Heart left ventricle (tissue), 16 donors: ENCODE measurements at places on chromosomes 2 and 18. TPM values are rescaled to one million over a fixed set of nuclear protein-coding genes. Genes with fewer than 3 reads are reported as not detected.

GRCh38 chr2:181984814-181985631 is 630 bp upstream of the PPP1R1C start:
- DNase-seq: no peak
- peak overlapping the region; percentile 48 for H3K4me3 ChIP-seq
- H3K4me1 ChIP-seq: peaks cover 20% of the 10 kb centered on the region
- H3K27ac ChIP-seq: peak overlapping the region; percentile 75
- no peaks in the 10 kb centered on the region for H3K27me3 ChIP-seq
- H3K36me3 ChIP-seq: no peaks in the 10 kb centered on the region

DNA sequence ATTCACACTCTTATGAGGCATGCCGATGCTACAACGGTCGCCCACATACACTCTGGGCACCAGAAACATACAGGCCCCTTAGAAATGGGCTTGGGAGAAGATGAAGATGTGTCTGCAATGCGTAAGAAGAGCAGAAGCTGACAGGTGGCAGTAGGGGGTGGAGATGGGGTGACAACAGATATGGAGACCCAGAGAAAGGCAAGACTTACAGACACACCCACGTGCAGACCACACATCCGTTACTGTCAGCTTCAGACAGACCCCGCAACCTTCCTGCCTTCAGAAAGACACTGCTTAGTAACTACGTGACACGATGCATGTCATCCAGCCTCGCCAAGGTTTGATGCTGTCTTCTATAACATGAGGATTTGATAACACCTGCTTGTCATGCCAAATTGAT is 89.5 kb downstream of the ZFP36L2 start:
- H3K27ac ChIP-seq: peak overlapping the region; percentile 40
- DNase-seq: peak; percentile 26
- H3K4me1 ChIP-seq: peaks cover 89% of the 10 kb centered on the region
- H3K36me3 ChIP-seq: no peaks in the 10 kb centered on the region
- no peak overlapping the region for H3K4me3 ChIP-seq
- H3K27me3 ChIP-seq: no peaks in the 10 kb centered on the region

DNA sequence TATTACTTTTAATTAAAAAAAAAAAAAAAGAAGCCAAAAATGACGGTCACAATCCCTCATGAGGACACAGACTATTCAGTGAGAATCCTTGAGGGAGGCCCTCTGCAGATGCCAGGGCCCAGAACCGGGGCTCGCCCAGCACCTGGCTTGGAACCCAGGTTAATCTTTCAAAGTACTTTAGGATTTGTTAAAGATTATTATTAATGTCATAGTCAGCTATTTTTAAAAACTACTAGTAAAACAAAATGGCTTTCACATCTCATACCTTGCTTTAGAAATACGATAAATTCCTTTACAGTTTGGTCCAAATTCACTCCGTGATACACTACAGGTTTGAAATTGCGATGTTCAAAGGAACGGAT is 27.1 kb downstream of the C2orf76 start:
- no peak overlapping the region for H3K27ac ChIP-seq
- no peak overlapping the region for H3K4me3 ChIP-seq
- no peaks in the 10 kb centered on the region for H3K36me3 ChIP-seq
- DNase-seq: no peak
- H3K27me3 ChIP-seq: no peaks in the 10 kb centered on the region

DNA sequence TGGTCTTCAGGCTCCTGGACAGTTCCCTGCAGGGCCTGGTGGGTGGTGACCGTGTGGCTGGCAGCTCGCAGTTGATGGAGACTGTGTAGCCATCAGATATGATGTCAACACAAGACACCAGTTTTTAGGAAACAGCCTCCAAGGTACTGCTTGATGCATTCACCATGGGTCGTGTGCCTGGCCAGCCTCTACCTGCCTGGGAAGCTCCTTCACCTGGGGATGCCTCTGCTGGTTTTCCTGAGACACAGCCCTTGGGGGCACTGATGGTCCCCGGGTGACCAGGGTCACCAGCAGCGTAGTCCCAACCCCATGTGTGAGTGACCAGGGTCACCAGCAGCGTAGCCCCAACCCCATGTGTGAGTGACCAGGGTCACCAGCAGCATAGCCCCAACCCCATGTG is 33.6 kb upstream of the KCNG2 start:
- DNase-seq: no peak
- no peaks in the 10 kb centered on the region for H3K27me3 ChIP-seq
- no peak overlapping the region for H3K27ac ChIP-seq
- H3K4me3 ChIP-seq: no peak overlapping the region
- H3K4me1 ChIP-seq: no peaks in the 10 kb centered on the region

DNA sequence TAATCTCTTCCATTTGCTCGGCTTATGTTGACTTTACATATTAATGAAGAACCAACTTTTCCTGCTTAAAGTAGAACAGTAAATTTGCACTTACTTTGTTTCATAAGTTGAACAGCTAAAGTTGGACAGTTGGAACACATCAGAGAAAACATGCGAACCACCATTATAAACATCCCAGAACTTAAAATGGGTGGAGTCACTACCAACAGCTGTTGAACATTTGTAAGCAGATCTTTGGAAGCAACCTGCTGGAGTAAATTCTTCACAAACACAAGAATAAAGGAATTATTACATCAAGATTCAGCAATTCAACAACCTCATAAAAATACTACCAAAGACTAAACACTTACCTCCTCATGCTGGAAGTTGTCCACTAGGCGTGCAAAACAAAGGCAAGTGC is 96.4 kb upstream of the DNER start:
- H3K36me3 ChIP-seq: peaks cover 100% of the 10 kb centered on the region
- H3K4me1 ChIP-seq: peaks cover 4% of the 10 kb centered on the region
- H3K4me3 ChIP-seq: no peak overlapping the region

GRCh38 chr2:223095207-223095606 is 43.2 kb downstream of the KCNE4 start:
- no peaks in the 10 kb centered on the region for H3K27me3 ChIP-seq
- H3K27ac ChIP-seq: no peak overlapping the region
- H3K4me3 ChIP-seq: no peak overlapping the region
- H3K4me1 ChIP-seq: no peaks in the 10 kb centered on the region
- H3K36me3 ChIP-seq: no peaks in the 10 kb centered on the region

DNA sequence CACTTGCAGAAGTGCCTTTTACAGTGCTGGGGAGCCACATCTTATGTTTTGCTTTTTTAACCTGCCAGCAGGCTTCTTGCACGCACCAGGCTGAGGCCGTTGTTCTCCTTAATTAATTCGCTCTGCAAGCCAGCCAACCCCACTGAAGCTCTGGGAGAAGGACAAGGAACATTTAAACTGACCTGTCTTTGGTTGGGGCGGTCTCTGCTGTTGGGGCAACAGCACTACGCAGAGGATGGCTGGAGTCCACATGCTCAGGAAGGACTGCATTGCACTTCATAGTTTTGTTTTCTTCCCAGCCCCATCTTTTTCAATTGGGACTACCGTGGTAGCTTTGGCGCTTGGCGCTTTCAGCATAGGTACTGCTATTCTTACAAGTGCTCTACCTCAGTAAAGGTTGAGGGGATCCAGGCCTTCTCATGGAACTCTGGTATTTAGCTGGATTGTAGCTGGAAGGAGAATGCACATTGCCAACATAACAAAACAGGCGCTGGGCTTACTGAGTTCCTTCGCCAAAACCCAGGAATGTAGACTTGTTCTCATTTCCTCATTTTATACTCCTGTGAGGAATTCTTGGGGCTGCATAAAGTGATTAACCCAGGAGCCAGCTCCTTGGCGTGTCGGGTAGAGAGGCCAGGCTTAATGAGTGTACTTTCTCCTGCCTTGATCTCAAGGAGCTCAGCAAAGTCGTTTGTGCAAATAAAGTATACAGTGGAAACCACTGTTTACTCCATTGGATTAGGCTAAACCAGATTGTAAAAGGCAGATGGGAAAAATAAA is 146.2 kb downstream of the PRKCE start:
- peaks cover 17% of the 10 kb centered on the region for H3K4me1 ChIP-seq
- no peak overlapping the region for H3K4me3 ChIP-seq
- no peaks in the 10 kb centered on the region for H3K27me3 ChIP-seq
- no peak overlapping the region for H3K27ac ChIP-seq
- no peaks in the 10 kb centered on the region for H3K36me3 ChIP-seq

DNA sequence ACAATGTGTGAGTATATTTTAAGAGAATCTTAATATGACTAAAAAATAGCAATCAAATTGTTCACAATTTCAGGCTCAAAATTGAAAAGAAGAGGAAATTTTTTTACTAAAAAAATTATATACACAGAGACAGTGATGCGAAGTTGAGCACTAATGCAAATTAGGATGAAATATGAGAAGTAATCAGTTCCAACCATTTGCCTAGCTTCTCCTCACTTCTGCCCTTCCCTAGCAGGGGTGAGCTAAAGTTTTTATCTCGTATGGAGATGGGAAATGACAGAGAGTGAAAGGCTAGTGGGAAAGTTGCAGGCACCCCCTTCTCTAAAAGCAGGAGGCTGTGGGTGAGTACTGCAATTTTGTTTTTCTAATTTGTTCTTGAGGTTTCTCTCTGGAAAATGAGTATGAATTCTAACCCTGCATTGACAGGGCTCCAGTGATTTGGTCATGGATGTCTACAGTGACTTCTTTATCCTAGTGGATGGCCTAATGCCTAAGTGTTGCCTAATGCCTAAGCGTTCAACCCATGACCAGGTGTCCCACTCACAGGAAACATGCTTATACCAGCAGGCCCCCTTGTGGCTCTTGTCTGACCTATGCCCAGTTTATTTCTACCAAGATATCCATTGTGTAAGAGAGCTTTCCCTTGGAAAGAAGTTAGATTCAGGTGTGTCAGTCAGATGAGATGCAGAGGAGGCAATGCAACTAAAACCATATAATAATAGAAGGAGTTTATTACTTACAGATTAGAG is 78.0 kb upstream of the HNMT start:
- H3K4me3 ChIP-seq: no peak overlapping the region
- DNase-seq: no peak
- no peaks in the 10 kb centered on the region for H3K4me1 ChIP-seq
- no peaks in the 10 kb centered on the region for H3K36me3 ChIP-seq

DNA sequence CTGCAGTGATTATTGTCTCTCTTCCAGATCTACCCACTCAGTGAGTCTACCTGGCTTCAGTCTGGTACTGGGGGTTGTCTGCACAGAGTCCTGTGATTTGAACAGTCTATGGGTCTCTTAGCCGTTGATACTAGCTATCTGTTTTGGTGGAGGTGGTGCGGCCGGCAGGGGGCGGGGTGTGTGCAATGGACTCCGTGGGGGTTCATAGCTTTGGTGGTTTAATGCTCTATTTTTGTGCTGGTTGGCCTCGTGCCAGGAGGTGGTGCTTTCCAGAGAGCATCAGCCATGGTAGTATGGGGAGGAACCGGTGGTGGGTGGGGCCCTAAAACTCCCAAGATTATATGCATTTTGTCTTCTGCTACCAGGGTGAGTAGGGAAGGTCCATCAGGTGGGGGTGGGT is 1120.1 kb upstream of the FAM98A start:
- no peak for DNase-seq
- H3K36me3 ChIP-seq: no peaks in the 10 kb centered on the region
- no peak overlapping the region for H3K4me3 ChIP-seq

GRCh38 chr2:234275515-234275914 is 221.4 kb downstream of the ARL4C start:
- H3K4me3 ChIP-seq: no peak overlapping the region
- no peak for DNase-seq
- no peaks in the 10 kb centered on the region for H3K36me3 ChIP-seq
- no peak overlapping the region for H3K27ac ChIP-seq
- no peaks in the 10 kb centered on the region for H3K27me3 ChIP-seq

DNA sequence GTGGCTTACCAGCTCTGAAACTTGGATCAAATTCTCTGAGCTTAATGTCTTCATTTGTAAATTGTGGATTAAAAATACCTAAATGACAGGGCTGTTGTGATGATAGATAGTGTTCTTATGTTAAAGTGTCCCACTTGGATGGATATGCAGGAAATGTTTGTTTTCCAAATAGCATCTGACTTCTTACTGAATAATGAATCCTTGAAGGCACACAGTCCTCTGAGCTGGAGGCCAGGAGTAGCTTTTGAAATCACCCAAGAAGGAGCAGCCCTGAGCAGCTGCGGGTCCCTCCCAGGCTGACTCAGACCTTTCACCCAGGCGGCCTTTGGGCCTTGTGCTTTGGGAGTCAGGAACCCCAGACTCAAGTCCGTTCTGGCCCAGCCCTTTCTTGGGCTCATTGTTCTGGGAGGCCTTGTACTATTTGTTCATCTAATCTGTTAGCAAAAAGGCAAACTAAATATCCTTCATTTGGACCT is 173.0 kb upstream of the GATA6 start:
- DNase-seq: peak; percentile 45
- H3K4me3 ChIP-seq: no peak overlapping the region
- no peaks in the 10 kb centered on the region for H3K27me3 ChIP-seq
- no peaks in the 10 kb centered on the region for H3K36me3 ChIP-seq

GRCh38 chr18:68509902-68510301 is 205.0 kb downstream of the TMX3 start:
- H3K4me1 ChIP-seq: no peaks in the 10 kb centered on the region
- no peaks in the 10 kb centered on the region for H3K27me3 ChIP-seq
- H3K27ac ChIP-seq: no peak overlapping the region
- H3K4me3 ChIP-seq: no peak overlapping the region

Gene MROH2A
- polyA plus RNA-seq: not detected

Gene WDSUB1
- 5.9 TPM for polyA plus RNA-seq

Gene AOX1
- 5.6 TPM for polyA plus RNA-seq

Gene ABCA12
- not detected for polyA plus RNA-seq

Gene FLACC1
- 3.7 TPM for polyA plus RNA-seq

Gene ASB18
- 6.2 TPM for polyA plus RNA-seq
